ENCODE measurements at places on chromosomes 7 and 10.

DNA sequence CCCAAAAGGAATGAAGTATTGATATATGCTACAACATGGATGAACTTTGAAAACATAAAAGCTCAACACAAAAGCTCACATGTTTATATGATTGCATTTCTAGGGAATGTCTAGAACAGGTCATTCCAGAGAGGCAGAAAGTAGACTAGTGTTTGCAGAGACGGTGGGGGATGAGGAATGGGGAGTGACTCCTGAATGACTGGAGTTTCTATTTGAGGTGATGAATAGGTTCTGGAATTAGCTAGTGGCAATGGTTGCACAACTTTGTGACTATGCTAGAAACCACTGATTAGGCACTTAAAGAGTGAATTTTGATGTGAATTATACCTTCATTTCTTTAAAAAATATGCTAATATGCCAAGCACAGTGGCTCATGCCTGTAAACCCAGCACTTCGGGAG lies 6.9 kb downstream of the KPNA7 start:
- DNase-seq = no peak

GRCh38 chr10:18532881-18533535 lies 118.4 kb downstream of the NSUN6 start:
- DNase-seq = no peak

DNA sequence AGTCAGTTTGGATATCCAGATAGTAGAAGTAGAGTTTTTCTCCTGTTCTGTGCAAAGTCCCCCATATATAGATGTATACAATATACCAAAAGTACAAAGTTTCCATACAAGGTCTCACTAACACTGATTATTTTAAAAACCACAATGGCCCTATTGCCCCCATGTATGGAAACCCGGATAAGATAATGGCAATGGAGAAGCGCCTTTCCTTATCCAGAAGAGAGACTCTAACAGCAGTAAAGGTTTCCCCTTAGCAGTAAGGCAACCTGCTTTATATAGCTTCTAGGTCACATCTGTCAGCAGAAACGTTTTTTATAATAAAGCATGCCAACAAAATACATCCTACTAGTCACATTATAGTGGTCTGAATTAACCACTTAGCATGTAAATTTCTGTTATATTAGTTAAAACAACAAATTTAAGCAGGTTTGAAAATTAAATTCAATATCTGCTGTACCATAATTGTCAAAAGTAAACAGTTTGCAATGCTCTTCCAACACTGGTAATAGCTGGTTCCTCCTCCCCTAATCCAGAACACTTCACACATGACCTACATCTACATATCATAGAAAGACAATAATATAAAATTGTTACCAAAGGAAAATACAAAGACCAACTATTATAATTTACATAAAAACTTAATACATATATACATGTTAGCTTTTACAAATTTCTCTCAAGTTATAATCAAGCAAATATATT lies 22.4 kb downstream of the USP6NL start:
- no peak for DNase-seq

DNA sequence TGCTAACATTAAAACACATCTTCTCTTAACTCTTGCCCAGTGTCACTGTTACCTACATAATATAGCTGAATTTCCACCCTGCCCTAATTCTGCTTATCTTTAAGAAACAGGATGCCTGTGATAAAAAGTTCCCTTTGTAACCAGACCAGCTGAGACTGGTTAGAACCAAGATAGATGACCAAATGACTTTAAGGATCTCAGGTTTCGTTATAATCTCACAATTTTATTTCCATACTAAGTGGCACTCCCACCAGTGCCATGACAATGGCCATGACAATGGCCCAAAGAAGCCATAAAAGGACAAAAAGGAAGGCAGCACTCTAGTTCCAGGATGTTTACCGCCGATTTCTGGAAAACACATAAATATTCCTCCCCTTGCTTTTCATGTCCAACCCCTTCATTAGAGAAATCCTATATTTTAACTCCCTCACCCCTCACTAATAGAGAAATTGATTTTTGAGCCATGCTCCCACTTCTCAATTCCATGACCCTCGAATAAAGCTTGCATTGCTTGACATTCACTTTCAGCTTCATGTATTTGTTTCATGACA lies 126.1 kb downstream of the ELAPOR2 start:
- no peak for DNase-seq

DNA sequence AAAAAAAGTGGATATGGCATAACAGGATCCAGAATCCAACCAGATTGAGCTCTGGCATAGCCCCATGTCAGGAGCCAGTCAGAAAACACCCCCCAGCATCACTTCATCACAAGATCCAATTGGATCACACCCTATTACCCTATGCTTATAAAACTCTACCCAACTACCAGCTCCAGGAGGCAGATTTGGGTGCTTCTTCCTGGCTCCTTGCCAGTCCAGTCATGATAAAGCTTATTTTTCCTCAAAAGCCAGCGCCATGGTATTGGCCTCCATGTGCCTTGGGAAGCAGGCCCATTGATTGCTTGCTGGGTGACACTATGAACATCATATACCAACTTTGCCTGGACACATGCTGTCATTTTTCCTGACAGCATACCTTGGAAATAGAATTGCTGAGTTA lies 281.4 kb upstream of the MKLN1 start:
- DNase-seq = no peak

- DNase-seq = no peak
These were observed 19.2 kb upstream of the C7orf33 start for GRCh38 chr7:148571381-148571780.

DNA sequence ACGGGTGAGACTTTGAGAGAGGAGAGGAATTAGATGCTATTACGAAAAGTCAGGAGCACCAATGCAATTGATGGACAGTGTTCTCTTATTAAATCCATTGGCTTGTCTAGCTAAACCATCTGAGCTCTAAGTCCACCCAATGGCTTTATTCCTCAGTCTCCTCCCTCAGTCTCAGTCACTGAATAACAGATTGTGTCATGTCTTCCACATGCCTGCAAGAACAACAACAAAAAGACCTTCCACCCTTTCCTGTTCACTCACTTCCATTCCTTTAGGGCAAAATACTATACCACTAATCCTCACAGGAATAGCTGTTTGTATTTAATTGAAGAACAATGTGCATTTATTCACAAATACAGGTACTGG lies 154.8 kb upstream of the LAMB4 start:
- DNase-seq = no peak

DNA sequence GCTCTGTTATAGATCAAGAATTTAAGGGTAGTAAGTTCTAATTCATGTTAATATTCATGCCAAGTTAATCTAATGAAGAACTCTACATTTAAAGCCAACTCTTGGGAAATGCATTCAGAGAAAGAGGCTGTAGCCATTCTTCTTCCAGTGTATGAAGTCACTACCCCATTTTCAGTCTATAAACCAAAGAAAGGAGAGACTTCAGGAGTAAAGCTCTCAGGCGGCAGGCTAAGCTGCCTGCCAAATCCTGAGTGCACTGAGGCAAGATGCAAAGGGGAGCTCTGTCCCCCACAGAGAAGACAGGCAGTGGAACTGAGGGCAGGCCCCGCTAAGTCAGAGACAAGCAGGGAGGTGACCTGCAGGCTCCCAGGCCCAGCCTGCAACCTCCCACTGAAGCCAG lies 41.5 kb downstream of the SLIT1 start:
- DNase-seq = no peak

DNA sequence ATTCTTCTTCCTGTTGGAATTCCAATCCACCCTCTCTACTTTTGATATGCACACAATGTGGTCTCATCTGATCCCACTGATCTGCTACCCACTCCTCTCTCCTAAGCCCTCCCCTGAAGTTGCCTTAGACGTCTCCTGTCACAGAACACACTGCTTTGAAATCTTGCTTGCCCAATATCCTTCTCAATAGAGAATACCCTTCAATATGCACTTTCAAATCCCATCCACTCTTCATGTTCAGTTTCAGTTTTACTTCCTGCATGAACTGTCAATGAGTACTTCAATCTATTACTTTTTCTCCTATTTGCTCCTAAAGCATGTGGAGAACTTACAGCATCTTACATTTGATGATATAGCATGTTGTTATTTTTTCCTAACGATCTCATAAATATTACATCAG lies 93.5 kb downstream of the UPF2 start:
- no peak for DNase-seq

DNA sequence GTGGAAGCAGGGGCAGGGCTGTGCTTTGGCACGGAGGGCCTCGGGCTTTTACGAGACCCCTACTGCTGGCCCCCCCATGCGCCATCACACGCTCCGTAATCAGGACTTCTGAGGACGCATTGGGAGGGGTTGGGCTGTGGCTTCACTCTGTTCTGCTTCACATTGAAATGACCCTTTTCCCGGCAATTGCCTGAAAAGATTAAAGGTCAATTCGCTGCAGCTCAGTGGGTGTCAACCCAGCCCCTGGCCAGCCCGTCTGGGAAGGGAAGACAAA lies 41.7 kb upstream of the UBE3C start:
- no peak for DNase-seq

DNA sequence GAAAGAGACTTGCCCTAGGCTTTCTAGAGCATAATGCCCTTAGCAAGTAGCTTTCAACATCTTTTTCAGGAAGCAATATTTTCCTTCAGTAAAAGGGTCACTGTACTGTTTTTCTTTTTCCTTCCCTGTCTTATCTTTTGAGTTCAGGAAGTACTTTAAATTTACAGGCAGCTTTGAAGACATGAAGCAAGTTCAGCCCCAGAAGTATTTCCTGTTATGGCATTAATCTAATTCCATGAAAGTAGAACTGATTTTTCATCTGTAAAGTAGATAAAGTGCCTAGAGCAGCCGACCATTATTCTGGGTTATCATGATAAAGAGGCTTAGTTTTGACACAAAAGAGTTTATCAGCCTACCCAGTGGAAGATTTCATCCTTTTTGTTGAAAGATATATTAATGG lies 288.2 kb downstream of the ADK start:
- DNase-seq = no peak

- peak; percentile 20 for DNase-seq
These were observed at the start of gene ASB13 for GRCh38 chr10:5666008-5666840. ASB13 (minus strand) TSS chr10:5666595; CDS start chr10:5666551, 44 bp downstream.

- no peak for DNase-seq
These were observed 8.8 kb downstream of the CDK6 start for GRCh38 chr7:92827464-92828120.

GRCh38 chr10:130746311-130746710 lies 565.2 kb downstream of the TCERG1L start:
- no peak for DNase-seq

DNA sequence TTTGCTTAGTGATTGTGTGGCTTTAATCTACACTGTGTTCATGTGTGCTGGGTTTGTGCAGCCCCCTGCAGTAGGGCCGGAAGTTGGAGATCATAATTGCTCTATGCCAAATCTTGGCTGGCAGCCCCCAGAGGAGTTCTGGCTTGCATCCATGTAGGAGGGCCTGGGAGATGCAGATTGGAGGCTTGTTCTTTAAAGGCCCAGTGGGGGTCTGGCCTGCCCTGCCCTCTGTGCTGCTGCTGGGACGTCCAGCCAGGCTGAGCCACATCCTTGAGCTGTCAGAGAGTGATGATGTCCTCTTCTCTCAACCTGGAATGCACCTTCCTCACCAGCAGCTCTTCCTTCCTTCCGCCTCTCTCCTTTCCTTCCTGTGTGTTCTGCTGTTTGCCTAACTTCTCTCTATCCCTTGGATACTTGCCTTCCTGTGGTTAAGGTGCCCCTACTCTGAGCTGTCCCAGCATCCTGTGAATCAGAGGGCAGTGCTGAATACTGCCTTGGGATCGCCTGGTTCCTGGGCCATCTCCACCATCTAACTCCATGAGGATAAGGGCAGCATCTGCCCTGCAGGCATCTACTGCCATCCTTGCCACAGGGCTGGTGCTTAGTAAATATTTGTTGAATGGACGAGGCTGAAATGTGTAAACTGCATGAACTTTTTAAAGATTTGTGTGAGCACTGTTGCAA lies 30.2 kb downstream of the DOCK1 start:
- DNase-seq = no peak

DNA sequence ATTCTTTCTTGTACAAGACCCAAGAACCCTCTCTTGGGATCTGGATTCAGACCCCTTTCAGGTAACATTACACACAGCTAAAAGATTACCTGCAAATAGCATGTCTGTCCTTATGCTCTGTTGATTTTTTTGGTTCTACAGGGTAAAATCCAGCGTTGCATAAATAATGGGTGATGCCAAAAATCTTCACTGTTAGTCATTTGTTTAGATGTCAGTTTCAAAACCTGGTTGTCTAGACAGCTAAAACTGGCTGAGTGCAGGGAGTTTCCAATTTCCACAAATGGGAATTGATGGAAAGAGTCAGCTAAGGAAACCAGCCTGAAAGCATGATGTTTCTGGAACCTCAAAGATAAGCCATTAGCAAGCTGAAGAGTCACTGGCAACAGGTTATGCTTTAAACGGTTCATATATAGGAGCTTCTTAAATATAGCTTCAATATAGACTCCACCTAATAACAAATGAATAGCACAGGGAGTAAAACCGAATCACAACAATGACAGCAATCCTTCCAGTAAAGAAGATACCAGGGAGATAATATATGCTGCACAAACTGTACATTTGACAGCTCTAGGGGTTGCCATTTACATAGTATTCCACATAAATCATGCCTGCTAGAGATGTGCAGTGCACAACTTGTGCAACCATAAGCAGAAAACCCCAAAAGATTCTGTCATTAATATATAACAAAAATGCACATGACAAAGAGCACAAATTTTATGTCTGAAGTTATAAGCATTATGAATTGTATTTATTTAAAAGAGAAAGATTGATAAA lies 20.4 kb downstream of the CCDC71L start:
- DNase-seq = no peak

DNA sequence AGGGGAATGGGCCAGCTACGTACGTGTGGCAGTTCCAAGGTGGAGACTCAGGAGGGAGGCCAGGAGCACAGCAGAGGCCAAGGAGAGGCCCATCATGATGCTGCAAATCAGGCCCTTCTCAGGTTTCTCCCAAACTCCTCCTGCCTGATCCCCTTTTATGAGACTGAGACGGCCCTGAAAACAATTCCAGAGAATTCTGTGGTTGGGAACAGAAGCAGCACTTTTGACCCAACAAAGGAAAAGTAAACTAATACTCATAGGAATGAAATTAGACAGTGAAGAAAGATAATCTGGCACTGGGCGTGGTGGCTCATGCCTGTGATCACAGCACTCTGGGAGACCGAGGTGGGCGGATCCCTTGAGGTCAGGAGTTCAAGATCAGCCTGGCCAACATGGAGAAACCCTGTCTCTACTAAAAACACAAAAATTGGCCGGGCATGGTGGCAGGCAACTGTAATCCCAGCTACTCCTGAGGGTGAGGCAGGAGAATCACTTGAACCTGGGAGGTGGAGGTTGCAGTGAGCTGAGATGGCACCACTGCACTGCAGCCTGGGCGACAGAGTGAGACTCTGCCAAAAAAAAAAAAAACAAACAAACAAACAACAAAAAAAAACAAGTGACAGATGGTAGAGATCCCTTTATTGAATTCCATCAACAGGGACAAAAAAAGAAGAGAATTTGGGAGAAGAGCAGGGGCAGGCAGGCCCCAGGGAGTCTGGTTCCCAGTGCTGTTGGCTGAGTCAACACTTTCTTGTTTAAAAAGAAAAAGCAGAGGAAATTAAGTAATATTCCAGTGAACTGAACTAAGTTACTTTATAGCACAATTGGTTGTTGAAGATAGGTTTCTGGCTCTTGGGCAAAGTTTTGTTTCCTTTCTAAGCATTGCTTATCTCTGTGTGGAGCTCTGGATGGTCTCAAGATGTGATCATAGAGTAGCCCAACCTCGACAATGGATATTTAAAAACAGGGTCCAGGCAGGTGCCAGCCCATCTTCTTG lies at the start of gene CCL26:
Gene CCL26, minus strand, starts transcription at position 131 of the 997 bp plus-strand sequence. Its CDS starts 35 bp downstream, at position 96.
- no peak for DNase-seq
